ENCODE measurements at places on chromosomes 2 and 18.

DNA sequence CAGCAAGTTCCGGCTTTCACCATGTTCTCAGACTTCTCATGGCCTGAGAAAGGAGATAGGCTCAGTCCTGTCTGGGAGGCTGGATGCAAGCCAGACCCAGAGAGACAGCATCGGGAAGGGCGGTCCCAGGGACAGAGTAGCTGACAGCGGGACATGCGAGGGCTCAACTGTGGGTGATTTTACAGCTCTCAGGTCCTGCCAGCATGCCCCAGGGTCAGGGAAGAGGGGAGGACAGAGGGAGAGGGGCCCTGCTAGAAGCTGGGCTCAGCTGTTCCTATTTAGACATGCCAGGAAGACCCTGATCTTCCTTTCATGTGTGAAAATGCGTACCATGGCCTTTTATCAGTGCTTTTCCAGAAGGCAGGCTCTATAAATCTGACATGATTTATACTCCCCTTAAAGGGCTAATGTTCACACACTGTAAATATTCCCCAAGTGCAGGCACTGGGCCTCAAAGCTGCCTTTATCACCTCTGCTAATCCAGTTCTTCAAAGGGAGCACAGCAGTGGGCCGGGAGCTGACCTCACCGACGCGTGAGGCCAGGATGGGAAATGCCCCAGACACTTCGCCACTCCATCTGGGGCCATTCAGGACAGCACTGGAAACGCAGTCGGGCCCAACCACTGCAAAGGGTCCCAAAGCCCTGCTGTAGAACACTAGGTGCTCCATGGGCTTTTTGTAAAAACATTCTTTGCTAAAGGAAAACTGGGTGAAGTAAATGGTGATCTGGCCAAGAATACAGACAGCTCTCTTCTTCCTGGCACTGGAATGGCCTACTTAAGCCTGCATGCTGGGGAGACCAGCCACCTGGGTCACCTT is 96.1 kb upstream of the LMAN1 start:
- DNase-seq, result no peak

DNA sequence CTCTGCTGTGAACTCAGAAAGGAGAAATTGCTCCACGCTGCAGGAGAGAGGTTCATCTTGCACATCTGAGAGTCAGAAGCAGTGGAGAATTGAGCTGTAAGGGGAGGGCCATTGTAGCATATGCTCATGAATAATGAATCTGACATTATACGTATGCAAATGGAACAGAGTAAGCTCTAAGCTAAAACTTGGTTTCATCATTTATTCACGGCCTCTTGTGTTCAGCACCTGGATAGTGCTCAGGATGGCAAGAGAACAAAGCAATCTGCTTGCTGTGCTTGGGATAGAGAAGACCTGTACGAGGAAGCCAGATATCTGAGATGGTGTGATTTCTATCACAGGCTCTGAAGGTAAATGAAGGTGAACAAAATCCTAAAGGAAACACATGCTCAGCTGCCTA is 87.9 kb upstream of the GCFC2 start:
- DNase-seq, result no peak

- DNase-seq, result no peak
Measured at GRCh38 chr2:62344472-62344871, 148.6 kb downstream of the B3GNT2 start.

- no peak for DNase-seq
Measured at GRCh38 chr2:32714521-32714920, 86.7 kb downstream of the TTC27 start.

DNA sequence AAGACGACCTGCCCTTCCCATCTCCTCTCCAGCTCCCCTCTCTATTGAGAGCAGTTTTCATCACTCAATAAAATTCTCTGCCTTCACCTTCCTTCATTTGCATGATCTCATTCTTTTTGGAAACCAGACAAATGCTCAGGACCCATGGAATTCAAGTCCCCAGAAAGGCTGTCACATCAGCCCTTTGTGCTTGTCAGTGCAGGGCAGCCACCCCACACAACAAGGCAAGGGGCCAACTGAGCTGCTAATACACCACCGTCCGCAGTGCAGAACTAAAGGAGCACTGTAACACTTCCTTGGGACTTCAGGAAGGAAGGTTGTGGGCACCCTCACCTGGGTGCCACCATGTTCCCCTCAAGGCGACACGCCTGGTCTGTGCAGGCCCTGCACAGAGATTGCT is 26.2 kb downstream of the MCEE start:
- DNase-seq, result no peak

DNA sequence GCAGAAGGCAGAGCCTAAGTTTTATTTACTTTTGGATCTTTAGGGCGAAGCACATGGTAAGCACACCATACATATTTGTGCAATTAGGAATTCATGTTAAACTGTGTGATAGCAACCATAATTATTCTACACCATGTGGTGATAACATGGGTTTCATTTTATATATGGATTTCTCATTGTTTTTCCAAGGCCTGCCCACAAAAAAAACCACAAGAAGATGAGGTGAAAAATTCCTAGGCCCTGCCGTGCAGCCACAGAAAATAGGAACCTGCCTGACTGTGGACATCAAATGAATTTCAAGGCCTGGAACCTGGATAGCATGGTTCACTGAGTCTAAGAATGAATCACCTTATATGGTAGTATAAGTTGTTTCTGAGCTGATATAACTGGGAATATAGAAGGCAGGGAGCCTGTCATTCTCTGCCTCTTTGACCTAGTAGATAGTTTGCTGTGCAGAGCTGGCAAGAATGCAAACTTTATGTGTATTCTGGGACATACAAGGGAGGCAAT is 22.4 kb upstream of the SSB start:
- DNase-seq, result no peak

GRCh38 chr2:215619989-215620388 is 184.1 kb upstream of the FN1 start:
- no peak for DNase-seq

DNA sequence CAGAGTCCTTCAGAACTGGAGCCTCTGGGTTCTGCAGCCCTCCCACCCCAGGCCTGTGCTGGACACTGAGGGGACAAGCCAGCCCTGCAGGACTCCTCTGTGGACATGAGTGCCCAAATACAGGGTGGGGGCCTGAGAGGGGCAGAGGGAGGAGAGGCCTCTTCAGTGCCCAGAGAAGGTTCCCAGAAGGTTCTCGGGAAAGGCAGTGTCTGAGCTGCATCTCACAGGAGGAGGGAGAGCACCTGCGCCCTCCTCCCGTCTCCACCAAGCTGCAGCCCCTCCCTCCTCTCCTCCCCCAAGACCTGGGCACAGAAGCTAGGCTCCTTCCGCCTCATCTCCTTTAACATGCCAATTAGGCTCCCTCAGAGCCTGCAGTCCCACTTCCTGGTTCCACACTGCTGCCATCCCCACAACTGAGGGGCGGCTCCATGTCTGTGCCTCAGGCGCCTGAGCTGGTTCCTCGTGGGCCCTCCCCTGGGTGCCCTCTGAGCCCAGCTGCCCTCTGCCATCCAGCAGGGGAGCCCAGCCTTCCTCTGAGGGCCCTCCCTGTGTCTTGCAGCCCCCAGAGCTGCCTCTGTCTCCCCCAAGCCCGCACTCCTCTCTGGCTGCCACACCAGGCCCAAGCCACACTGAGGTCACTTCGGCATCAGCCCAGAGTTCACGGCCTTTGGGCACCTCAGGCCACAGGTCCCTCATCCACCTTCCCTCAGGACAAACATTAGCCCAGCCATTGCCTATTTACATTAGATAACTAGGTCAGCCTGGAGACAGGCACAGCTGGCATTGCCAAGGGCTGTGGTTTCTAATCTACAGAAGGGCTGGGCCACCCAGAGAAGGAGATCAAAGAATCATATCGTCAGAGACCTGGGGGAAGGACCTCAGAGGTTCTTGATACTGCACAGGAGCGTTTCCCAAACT is 28.9 kb downstream of the KCNK3 start:
- no peak for DNase-seq

- no peak for DNase-seq
Measured at GRCh38 chr2:78532762-78533379, 492.6 kb upstream of the REG3G start.

GRCh38 chr2:174546519-174547506 is 50.8 kb downstream of the WIPF1 start:
- DNase-seq, result peak; percentile 41

- no peak for DNase-seq
Measured at GRCh38 chr2:66445925-66446871, 11.3 kb downstream of the MEIS1 start.

- DNase-seq, result no peak
Measured at GRCh38 chr2:170969872-170970496, 40.9 kb downstream of the GORASP2 start.

- DNase-seq, result no peak
Measured at GRCh38 chr2:24385366-24385765, 25.0 kb upstream of the ITSN2 start.

DNA sequence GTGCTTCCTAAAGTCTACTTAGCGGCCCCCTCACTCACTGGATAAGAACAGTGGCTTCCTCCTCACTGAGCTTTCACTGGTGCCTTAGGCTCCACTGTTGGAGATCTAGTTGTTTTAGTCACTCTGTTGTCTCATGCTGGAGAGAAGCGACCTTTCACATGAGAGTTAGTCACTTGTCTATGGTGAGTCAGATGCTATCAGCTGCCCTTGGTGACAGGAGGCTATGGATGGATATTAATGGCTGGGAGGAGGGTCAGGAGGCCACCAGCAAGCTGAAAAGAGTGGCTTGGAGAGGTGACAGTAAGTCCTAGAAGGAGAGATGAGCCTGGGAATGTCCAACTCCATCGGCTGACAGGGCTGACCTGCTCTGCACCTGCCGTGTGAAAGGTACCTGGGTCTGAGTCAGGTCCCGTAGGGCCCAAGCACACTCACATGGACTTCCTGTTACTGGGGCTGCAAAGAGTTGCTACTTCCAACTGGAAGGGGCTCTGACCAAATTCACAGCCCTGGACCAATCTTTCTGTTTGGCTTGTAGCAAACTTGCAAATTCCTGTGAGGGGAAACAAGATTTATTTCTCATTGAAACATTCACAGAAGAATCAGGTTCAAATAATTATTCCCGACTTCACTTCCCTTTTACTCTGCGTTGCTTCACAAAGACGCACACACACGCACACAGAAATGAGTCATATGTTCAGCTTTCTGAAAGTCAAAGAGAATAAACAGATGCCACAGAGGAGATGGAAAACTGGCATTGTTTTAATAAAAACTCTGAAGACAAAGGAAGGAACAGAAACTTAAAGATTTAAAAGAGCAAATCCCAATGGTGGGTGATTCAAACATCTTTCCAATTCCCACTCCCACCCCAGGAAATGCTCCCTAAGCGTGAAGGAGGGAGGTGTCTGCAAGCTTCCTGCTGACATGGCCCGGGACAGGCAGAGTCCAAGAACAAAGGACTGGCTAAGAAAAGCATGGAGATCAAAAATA is 203.5 kb upstream of the TWIST2 start:
- DNase-seq, result no peak

- no peak for DNase-seq
Measured at GRCh38 chr2:150045601-150046000, 441.9 kb downstream of the RND3 start.

- DNase-seq, result no peak
Measured at GRCh38 chr2:17538844-17539554, 1.5 kb upstream of the VSNL1 start.

- DNase-seq, result no peak
Measured at GRCh38 chr2:191366199-191366598, 121.0 kb downstream of the MYO1B start.

- no peak for DNase-seq
Measured at GRCh38 chr2:2234398-2235195, 96.5 kb downstream of the MYT1L start.

GRCh38 chr2:19669559-19669958 is 232.2 kb downstream of the TTC32 start:
- no peak for DNase-seq

GRCh38 chr2:219423652-219424377 is 5.6 kb downstream of the DES start:
- DNase-seq, result no peak

- DNase-seq, result no peak
Measured at GRCh38 chr2:162114271-162114670, 37.8 kb downstream of the GCG start.

DNA sequence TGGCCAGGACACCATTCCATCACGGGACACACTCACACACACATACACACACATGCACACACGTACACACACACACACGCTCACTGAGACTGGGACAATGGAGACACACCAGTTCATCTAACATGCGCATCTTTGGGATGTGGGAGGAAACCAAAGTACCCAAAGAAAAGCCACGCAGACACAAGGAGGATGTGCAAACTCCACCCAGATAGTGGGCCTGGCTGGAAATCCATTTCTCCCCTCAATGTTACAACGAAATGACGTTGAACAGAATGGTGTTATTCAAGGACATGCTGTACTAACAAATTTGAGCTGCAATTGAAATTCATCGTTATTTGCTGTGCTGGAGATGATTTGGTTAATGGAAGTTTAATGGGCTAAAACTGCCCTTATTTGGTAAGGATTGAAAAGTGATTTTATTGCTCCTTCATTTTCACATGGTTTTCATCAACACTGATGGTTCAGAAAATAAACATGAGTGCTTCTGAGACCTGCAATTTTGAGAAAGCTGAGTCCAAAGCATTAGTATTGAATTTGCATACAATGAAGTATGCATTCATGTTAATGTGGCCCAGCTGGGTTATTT is 110.0 kb downstream of the KCNE4 start:
- DNase-seq, result no peak

GRCh38 chr18:23143815-23144261 is 8.6 kb downstream of the CABLES1 start:
- no peak for DNase-seq

GRCh38 chr2:196534495-196534894 is 105.0 kb upstream of the CCDC150 start:
- DNase-seq, result no peak

DNA sequence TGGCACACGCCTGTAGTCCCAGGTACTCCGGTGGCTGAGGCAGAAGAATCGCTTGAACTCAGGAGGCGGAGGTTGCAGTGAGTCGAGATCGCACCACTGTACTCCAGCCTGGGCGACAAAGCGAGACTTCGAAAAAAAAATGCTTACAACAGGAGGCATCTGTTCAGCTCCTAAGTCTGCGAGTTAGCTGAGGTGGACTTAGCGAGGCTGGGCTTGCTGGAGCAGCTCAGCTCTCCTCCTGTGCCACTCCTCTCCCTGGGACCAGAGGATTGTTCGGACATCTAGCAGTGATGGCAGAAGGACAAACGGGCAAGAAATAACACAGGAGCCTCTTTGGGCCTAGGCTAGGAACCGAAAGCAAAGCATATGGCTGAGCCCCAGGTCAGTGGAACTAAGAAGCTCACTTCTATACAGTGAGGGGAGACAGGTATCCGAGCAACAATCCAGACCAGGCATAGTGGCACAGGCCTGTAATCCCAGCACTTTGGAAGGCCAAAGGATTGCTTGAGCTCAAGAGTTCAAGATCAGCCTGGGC is 260.1 kb downstream of the GLI2 start:
- DNase-seq, result no peak

GRCh38 chr18:47500930-47501329 is 249.5 kb upstream of the SKOR2 start:
- no peak for DNase-seq

DNA sequence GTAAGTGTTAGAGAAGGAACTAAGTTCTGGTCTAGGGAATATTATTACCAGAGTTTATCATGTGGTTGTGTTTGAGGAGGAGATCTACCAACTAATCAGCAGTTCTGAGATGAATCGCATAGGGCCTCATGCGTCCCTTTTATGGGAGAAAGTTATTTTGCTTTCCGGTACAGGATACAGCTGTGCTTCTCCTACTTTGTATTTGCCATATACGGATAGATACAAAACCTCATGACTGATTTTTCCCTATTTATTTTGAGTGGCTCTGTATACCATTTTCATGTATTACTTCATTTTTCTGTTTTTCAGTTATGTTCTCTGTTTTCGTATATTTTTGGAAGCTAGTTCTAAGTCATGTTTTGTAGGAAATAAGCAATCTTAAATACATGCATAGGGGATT is 66.8 kb downstream of the ACSL3 start:
- no peak for DNase-seq

- DNase-seq, result peak; percentile 11
Measured at GRCh38 chr2:11863103-11863502, 116.7 kb downstream of the LPIN1 start.
